ENCODE measurements at places on chromosomes 11 and 22.

- peak; percentile 48 for DNase-seq
Observed at GRCh38 chr22:36253523-36254490, 874 bp downstream of the APOL1 start.

DNA sequence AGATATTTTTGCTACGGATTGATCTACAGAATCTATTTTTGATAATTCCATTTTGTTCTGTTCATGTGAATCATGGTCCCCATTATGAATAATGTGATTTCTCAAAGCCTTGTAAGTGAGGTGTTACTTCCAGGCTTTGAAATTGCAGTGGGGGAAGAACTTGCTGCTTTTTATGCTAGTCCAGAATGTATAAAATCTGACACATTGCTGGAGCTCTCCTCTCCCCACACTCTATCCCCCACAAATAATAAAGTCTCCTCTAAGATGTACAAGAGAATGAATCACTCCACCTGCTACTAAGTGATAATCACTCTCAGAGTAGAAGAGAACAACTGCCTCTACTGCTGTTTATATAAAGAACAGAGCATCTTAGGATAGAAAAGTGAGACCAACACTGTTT, 5.9 kb upstream of the RAB6A start:
- no peak for DNase-seq

GRCh38 chr11:118596224-118597146, 10.9 kb upstream of the PHLDB1 start:
- no peak for DNase-seq

- peak; percentile 11 for DNase-seq
Observed at GRCh38 chr11:19241260-19242178, 774 bp upstream of the E2F8 start.

DNA sequence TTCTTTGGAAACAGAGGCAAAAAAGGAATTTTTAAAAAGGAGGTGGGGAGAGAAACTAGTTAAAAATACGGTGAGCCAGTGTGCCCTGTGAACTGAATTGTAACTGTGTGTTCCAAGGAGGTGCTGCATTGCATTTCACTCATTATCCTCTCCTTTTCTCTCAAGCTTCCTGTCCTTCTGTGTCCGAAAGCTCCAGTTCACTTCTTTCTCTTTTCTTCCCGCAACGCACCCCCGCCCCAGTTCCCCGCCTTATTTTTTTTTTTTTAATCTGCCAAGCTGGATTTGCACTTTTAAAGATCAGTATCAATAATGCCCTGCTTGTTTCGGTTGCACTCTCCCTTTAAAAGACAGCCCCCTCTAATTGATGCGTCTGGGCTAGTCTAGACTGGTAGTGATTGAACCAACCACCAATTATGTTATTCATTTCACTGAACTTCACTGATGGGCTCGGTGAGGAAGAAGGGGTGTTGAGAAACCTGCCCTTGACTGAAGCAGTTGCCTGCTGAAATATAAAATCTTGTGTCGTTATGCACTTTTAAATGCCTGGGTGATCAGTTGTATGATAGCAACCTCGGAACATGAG, 18.5 kb downstream of the BLID start:
- DNase-seq, result no peak

DNA sequence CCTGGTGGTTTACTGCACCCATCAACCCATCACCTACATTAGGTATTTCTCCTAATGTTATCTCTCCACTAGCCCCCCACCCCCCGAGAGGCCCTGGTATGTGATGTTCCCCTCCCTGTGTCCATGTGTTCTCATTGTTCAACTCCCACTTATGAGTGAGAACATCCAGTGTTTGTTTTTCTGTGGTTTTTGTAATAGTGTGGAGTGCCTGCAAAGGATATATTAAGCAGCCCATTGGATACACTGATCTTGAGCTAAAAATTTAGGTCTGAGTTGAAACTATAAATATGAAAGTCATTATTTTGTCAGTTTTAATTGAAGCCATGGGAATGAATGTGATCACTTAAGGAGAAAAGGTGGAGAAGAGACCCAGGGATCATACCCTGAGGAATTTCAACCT, 23.0 kb downstream of the MRPL48 start:
- no peak for DNase-seq

GRCh38 chr11:12705874-12706273, 31.7 kb downstream of the TEAD1 start:
- no peak for DNase-seq

- DNase-seq, result no peak
Observed at GRCh38 chr11:120346233-120346632, 10.0 kb downstream of the ARHGEF12 start.

DNA sequence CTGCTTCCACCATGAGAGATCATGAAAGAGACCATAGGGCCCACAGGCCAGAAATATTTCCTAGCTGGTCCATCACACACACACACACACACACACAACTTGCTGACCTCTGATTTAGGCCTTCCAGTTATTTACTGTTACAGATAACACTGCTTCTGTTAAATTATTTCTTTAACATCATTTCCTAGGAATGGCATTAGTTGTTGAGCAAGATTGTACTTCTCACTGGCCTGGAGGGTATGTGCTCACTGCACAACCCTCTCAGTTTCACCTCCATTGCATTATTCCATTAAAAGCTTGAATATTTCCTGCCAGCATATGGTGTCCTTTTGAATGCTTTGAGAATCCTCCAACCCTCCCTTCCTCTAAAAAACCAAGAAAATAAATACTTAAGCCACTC, 104.4 kb downstream of the MICAL2 start:
- DNase-seq, result no peak

GRCh38 chr11:722346-722811, 16.3 kb downstream of the EPS8L2 start:
- DNase-seq, result no peak

- DNase-seq, result no peak
Observed at GRCh38 chr11:128549256-128549944, 38.0 kb downstream of the ETS1 start.

GRCh38 chr11:76236092-76236999, 30.0 kb upstream of the WNT11 start:
- DNase-seq, result peak; percentile 47

DNA sequence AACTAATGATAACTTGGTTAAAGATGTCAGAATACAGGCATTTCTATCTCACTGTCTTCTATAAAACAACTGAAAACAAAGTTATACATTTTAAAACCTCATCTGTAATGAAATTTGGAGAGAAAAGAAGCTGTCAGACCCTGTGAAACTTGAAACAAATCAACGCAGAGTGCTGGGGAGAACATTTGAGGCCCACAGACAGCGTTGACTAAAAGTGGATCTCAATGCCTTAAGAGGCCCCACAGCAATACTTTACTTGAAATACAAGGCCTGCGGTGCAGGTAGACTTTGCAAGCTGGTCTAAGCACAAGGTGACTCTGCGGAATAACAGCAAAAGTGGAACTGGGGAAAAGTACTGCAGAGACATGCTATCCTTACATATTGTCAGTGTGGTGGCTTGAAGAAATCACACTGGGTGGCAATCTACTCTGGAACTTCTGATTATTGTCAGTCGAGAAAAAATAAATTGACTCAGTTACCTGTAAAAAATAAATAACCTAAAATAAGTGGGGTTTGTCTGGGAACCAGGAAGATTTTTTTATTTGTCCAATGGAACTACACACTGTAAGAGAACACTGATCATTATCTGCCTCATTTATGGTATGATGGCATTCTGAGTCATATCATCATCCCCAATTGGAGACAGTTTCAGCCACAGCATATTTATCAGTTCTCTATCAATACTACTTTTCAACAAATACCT, 138.9 kb downstream of the LUZP2 start:
- no peak for DNase-seq

DNA sequence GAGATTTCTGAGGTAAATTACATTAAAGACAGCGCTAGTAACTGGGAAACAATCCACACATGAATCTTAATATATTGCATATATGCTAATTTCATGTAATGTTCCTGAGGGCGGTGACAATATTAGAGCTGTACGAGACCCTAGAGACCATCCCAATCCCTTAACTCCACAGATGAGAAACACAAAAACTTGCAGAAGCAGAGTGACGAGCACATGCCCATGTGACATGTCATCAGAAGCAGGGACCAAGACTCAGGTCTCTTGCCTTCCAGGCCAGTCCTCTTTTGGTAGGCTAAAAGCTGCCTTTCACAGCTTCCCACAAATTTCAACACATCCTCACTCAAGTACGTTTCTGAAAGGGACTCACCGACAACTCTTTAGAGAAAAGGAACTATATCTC, 11.8 kb downstream of the MAPK1 start:
- no peak for DNase-seq

DNA sequence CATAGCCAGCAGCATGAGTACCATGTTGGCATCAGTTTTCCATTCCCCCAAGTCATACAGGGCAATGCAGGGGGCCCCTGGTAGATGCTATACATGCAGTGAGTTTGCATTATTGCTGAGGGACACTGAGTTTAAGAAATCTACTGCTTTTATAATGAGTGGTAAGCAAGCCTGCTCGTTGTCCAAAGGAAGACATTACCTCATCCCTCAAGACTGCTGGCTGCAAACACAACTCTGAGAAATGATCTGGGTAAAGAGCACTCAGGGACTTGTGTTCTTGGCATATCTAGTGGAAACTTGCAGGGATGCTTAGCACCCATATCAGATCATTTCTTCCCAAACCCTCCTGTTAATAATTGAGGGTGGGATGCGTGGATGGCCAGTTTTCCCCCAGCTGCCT, 77.9 kb downstream of the CWC15 start:
- DNase-seq, result no peak

DNA sequence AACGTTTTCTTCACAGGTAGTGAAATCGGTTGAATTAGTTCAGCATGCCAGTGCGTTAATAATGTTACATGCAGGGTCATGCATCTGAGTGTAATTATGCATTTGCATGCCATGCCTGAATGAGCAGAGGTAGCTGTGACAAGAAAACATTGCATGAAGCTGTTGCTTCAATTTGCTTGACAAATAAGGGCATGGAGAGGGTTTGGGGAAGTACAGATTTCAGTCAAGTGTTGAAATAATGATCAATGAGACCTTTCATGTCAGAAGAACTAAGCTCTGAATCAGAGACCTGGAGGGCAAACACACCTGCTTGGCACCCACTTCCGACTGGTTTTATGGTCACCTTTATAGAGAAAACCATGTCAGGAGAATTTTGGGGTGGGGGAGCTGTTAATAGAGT, 221.4 kb downstream of the DBX1 start:
- DNase-seq, result no peak

GRCh38 chr11:17838102-17838501, 103.5 kb downstream of the KCNC1 start:
- DNase-seq, result no peak

GRCh38 chr11:19344661-19345518, 104.1 kb upstream of the E2F8 start:
- no peak for DNase-seq

- no peak for DNase-seq
Observed at GRCh38 chr11:69948256-69949141, 129.3 kb upstream of the FGF3 start.

GRCh38 chr11:34605481-34606325, 15.2 kb upstream of the EHF start:
- DNase-seq, result no peak

DNA sequence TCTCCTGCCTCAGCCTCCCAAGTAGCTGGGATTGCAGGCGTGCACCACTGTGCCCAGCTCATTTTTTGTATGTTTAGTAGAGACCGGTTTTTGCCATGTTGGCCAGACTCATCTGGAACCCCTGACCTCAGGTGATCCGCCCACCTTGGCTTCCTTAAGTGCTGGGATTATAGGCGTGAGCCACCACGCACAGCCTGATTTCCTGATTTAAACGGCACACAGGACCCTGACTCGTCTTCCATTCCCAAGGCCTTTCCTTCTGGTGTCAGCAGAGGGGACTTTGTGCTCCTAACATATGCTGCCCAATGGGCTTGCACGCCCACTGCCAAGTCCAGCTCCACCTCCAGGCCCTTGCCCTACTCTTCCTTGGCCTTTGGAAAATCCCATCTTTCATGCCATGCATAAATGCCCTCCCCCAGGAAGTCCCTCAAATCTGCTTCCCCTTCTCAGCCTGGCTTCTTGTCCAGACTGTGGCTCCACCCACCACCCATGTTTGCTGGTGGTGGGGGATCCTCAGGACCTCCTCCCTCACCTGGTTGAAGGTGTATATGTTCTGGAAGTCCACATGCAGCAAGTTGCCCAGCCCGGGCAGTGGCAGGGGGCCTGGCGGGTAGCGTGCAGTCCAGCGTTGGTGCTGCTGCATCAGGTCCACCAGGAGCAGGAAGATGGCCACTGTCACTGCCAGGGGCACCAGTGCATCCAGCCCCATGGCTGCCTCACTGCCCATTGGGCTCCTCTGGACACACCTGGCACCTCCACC, 23.9 kb upstream of the CYP2D6 start:
- no peak for DNase-seq

DNA sequence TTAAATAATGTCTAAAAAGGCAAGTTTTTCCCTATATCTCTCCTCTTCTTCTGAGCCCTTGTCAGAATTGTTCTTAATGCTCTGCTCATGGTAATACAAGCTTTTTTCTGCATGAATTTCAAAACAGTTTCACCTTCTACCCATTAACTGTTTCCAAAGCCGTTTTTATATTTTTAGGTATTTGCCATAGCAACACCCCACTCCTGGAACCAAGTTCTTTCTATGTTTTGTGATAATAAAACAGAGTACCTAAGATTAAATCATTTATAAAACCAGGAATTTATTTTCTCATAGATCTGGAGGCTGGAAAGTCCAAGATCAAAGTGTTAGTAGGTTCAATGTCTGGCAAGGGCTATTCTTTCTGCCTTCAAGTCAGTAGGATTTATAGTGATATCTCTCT, 497.4 kb downstream of the ETS1 start:
- no peak for DNase-seq

DNA sequence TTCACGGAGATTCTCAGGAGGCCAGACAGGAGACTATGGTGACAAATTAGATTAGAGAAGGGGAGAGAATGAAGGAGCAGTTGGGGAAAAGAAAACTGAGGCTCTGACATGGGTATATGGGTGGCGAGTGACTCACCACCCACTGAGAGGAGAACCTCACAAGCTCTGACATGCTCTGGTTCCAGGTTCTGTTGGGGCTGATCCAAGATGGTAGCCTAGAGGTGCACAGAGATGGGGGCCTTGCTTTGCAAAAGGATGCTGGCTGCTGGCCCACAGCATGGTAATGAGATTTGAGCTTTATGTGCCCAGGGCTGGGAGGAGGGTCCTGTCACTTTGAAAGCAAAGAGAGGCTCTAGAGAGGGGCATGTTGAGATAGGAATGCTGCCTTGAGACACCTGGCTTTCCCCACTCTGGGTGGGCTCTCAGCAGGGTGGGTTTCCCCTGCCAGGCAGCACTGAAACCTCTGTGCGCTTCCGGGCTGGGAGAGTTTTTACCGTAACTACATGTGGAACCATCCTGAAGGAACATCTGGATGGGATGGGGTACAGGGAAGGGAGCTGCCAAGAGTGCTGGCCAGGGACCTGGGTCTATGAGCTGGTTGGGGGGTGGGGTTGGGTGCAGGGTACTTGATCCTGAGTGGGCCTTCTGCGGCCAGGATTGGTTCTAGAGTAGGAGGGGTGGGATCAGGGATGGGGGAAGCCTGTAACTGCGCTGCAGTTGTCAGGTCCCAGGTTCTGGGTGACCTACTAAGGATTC, 1.2 kb upstream of the GRK2 start:
- no peak for DNase-seq

DNA sequence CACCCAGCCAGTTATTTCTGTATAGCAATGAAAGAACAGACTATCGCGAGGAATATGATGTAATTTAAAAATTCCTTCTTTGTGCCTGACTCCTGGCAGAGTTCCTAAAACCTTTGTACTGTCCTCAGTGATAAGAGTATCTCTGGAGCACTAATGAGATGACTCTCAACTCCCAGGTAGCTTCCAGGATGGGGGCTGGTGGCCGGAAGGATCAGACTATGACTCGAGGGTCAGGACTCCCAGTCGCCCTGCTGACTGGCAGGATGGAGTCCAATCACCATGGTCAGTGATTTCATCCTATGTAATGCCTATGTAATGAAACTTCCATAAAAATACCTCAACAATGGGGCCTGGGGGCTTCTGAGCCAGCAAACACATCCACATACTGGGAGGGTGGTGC, 135.1 kb downstream of the SHANK2 start:
- DNase-seq, result no peak

Measured in stimulated activated CD4-positive, alpha-beta T cell treated with anti-CD3 and anti-CD28 coated beads, Interleukin-12 subunit alpha, Interleukin-12 subunit beta, amount 100 ng/mL, for 4 hours (primary cell).